ENCODE measurements at places on chromosomes 7 and 10. TPM values are rescaled to one million over a fixed set of nuclear protein-coding genes. Genes with fewer than 3 reads are reported as not detected.

Gene TEX36
- total RNA-seq: not detected

Gene ZNF804B
- not detected for total RNA-seq

Gene EN2
- not detected for total RNA-seq

Gene RAPGEF5
- total RNA-seq: 0.46 TPM

- H3K27me3 ChIP-seq: peaks cover 10% of the 10 kb centered on the region
- H3K36me3 ChIP-seq: no peaks in the 10 kb centered on the region
- H3K4me3 ChIP-seq: no peak overlapping the region
- H3K4me1 ChIP-seq: no peaks in the 10 kb centered on the region
- H3K27ac ChIP-seq: no peak overlapping the region
- no peak for DNase-seq
These were observed 33.1 kb downstream of the LAMB1 start for GRCh38 chr7:107969856-107970255.

DNA sequence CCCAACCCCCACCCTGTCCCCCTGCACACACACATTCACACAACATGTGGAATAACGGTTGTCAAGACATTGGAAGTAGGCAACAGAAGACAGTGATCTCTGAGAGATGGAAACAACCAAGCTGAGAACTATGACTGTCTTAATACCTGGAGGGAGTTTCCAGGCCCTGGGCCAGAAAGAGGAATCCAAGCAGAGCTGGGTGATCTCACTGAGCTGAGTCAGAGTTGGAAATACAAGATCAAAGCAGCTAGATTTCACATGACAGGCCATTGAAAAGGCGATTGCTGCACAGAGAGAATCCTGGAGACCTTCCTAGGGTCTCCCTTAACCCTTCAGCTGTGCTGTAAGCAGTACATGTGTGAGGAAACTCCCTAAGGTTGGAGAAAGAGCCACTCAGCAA lies 165.8 kb upstream of the PRSS1 start:
- no peaks in the 10 kb centered on the region for H3K36me3 ChIP-seq
- H3K4me1 ChIP-seq: peaks cover 36% of the 10 kb centered on the region
- DNase-seq: peak; percentile 48
- H3K27me3 ChIP-seq: no peaks in the 10 kb centered on the region

DNA sequence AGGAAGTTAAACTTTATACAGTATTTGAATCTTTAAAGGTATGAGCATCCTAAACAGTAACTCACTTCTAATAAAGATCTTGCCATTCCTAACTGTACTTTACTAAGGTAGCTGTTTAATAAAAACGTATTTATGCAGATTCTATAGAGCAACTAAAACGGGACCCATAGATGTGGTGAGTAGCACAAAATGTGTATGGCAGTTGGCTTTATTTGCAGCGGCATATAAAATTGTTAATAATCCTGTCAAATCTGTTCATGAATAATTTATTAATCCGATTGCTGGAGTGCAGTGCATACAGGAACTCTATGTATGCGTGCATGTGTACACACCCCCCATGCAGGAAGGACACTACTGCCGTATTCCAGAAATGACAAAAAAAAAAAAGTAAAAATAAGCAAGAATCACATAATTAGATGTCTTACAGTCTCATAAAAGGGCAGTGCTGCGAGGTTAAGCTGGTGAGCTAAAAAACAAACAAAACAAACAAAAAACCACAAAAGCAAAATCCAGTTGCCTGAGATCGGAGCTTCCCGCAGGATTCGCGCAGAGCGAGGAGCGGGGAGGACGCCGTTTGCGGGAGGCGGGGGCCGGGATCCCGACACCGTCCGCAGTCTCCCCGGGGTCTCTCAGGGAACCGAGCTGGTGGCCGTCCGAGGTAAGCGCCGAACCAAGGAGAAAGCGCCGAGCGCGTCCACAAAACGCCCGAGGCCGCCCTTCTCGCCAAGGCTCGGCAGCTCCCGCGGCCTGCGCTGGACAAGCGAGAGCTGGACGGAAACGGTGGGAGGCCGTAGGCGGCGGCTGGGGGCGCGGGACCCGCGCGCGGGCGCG lies 518 bp upstream of the COMMD3 start:
- DNase-seq: no peak
- H3K36me3 ChIP-seq: peaks cover 6% of the 10 kb centered on the region
- peaks cover 50% of the 10 kb centered on the region for H3K4me1 ChIP-seq
- peak overlapping the region; percentile 99 for H3K27ac ChIP-seq
